ENCODE measurements at places on chromosomes 13 and 19. TPM values are rescaled to one million over a fixed set of nuclear protein-coding genes. Genes with fewer than 3 reads are reported as not detected.

DNA sequence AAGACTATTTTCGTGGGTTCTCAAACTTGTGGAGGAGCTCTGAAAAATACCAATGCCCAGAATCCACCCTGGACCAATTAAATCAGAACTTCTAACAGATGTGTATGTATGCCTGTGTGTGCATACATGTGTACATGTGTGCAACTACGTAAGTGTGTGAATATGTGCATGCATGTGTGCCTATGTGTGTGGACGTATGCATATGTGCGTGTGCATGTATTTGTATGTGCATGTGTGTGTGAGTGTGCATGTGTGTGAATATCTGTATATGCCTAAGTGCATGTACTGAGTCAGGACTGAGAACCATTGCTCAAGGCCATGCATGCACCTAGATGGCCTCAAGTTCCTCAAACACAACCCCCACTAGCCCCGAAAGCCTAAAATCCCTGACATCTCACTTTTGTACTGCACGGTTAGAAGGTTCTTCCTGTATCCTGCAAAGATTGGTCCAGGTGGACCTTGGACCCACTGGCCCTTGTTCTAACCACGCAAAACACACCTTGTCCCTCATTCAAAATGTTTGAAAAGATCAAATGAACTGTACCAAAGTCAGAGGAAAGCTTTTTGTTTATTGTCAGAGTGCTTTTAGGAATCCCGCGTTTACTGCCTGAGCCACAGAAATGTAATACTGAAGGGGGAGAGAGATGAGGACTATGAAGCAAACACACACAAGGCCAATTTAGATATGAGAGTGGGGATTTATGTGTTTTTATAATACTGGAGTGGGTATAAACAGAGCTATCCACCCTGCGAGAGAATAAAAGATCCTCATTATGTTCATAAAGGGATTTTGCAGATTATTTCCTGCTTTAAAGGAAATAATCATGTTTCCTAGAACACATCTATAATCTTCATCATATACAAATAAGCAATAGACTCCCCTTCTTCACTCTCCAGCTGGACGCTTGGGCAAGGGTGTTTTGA lies 39.1 kb downstream of the LATS2 start:
- no peak for DNase-seq

- DNase-seq = no peak
These were observed 313.7 kb downstream of the HS6ST3 start for GRCh38 chr13:96403651-96404050.

DNA sequence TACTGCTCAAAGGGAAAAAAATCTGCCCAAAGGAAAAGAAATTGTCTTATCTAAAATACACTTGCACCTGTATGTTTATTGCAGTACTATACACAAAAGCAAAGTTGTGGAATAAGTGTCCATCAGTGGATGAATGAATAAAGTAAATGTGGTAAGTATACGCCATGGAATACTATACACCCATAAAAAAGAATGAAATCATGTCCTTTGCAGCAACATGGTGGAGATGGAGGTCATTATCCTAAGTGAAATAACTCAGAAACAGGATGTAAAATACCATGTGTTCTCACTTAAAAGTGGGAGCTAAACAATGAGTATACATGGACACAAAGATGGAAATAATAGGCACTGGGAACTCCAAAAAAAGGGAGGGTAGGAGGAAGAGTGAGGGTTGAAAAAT lies 3.8 kb upstream of the MUC16 start:
- DNase-seq = no peak

- no peak for DNase-seq
These were observed 6.7 kb upstream of the FFAR1 start for GRCh38 chr19:35341006-35341405.

- no peak for DNase-seq
These were observed 2.4 kb downstream of the POLR1D start for GRCh38 chr13:27624071-27624470.

GRCh38 chr19:40252395-40252794 lies 25.9 kb upstream of the CCNP start:
- no peak for DNase-seq

ZNF229 gene
- 7.3 TPM for total RNA-seq

LGALS4 gene
- total RNA-seq = 0.76 TPM

IGSF23 gene
- total RNA-seq = not detected

Data from Right ventricle myocardium inferior (tissue), 1 donor.